ENCODE measurements at places on chromosomes 12 and 14.

- DNase-seq, result no peak
These were observed 2.7 kb upstream of the CDKN1B start for GRCh38 chr12:12714276-12715021.

- DNase-seq, result no peak
These were observed 216.2 kb upstream of the ABCD2 start for GRCh38 chr12:39835517-39836489.

DNA sequence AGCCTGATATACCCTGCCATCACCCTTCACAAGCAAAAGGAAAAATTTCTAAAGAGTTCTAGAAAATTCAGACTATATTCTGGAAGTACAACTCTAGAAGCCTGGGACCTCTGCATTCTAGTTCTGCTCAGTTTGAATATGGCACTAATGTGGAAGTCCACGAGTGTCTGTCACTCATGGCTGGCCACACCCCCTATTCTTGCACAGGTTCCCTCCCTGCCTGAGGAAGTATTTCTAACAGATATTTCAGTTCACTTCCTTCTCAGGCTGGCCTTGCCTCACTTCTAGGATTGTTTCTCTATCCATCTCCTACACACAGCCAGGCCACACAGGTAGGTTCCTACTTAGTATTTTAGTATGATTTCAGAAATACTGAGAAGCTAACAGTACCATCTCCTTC lies 67.4 kb downstream of the PHLDA1 start:
- no peak for DNase-seq

GRCh38 chr14:104885973-104886689 lies 21.1 kb downstream of the CEP170B start:
- no peak for DNase-seq
